ENCODE measurements at places on chromosomes 6 and 20. TPM values are rescaled to one million over a fixed set of nuclear protein-coding genes. Genes with fewer than 3 reads are reported as not detected.

Gene GNAS-AS1
- 1.3 TPM for total RNA-seq

Gene EYS
- not detected for total RNA-seq

Gene GFOD1
- total RNA-seq = 11.5 TPM

Gene UNC5CL
- total RNA-seq = 1.0 TPM

Gene SIGLEC1
- not detected for total RNA-seq

Gene STMN3
- 14.5 TPM for total RNA-seq

Gene HLA-DOA
- total RNA-seq = 4.8 TPM

Gene MYLK4
- total RNA-seq = 0.15 TPM

Gene HTR1E
- total RNA-seq = not detected

Gene ELOVL4
- 2.2 TPM for total RNA-seq

Gene IL17A
- 0.78 TPM for total RNA-seq

Gene PKIG
- total RNA-seq = 4.7 TPM

Gene CCM2L
- total RNA-seq = not detected

Gene SSTR4
- not detected for total RNA-seq

Gene NKX2-4
- not detected for total RNA-seq

Data from activated CD8-positive, alpha-beta memory T cell treated with anti-CD3 and anti-CD28 coated beads for 36 hours (primary cell).